ENCODE measurements at places on chromosomes 12 and 14.

DNA sequence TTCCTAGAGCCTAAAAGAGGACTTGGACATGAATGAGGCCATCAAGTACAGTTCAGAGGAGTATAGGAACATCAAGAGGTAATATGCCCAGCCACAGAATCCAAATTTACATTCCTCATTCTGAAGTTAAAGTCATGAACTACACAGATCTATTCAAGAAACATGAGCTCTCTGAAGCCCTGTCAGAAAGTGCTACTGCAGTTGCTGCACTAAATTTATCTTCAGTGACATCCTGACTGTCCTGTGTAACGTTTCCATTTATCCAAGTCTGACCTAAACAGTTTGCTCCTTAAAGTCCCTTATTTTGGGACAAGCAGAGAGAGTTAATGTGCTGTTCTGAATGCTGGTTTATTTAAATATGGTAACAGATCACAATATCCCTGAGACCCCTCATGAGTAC, 28.2 kb downstream of the NEK9 start:
- no peak for DNase-seq

DNA sequence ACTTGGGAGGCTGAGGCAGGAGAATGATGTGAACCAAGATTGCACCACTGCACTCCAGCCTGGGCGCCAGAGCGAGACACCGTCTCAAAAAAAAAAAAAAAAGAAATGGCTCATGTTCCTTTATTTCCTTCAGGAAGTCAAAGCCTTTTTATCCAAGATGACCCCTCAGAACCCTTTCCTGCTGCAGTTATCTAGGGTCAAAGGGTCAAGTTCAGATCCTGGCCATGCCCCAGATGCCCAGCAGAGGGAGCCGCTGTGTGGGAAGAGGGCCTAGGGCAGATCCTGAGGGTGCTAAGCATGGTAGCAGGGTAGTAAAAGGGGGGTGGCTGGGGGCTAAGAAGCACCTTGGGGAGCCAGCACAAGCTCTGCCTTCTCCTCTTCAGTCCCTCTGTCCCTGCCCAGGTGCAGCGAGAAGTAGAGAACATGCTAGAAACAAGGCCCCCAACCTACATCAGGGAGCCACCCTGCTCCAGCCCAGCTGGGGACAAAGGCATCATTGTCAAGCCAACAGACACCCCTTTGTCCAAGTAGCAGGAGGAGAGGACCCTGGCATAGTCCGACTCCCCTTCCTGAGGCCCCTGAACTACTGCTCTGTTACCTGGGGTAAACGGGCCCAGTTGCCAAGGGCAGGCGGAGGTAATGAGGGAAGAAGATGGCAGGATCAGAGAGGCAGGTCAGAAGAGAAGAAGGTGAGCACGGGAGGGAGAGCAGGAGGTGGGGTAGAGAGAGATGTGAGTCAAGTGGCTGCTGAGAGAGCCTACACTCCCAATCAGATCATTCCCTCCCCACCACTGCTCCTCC, 6.5 kb downstream of the NFE2 start:
- no peak for DNase-seq

GRCh38 chr12:47909839-47910465, 5.2 kb upstream of the VDR start:
- no peak for DNase-seq

DNA sequence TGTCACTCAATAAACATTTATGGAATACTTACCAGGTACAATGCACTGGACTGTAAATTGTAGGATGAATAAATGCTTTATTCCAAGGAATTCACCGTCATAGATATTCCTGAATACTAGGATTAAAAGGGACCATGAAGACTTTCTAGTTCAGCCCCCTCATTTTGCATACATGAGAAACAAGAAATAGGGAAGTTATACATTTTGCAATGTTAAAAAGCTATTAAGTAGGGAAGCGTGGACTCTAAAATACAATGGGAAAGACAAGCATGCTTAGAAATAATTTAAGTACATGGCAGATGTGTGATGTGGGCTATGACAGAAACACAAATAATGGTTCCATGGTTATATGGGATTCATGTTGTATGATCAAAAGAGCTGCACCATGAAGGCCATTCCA, 89.4 kb upstream of the SYT10 start:
- DNase-seq = no peak

GRCh38 chr12:7241404-7242005, 52.0 kb downstream of the PEX5 start:
- no peak for DNase-seq

- DNase-seq = no peak
Measured at GRCh38 chr14:89240414-89240813, 176.6 kb downstream of the FOXN3 start.

- DNase-seq = no peak
Measured at GRCh38 chr12:96172981-96173380, 21.2 kb upstream of the ELK3 start.

- no peak for DNase-seq
Measured at GRCh38 chr12:103955811-103956508, 9.7 kb upstream of the TDG start.

DNA sequence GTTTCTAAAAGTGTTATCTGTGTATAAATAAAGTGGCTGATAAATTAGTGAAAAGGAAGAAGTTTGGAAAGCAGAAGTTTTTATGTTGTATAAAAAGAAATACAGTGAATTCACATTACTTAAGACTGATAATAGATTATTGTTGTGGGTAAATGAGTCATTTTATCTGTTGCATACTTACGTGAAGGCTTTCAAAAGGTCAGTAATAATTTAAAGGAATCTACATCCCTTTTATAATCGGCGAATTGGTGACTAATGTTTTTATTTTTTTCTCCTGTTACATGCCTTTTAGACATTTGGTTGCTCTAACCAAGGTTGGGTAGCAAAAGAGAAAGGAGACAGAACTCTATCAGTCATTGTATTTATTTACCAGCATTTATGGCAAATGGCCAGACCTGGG, 155.9 kb downstream of the SLC41A2 start:
- no peak for DNase-seq

All from stimulated activated CD4-positive, alpha-beta T cell treated with anti-CD3 and anti-CD28 coated beads, Interleukin-1b, Interleukin-23, amount 100 ng/mL, for 24 hours (primary cell).